ENCODE measurements at places on chromosomes 3 and 15. TPM values are rescaled to one million over a fixed set of nuclear protein-coding genes. Genes with fewer than 3 reads are reported as not detected.

COL6A5 gene
- 0.05 TPM for total RNA-seq

CSPG5 gene
- 1.2 TPM for total RNA-seq

TERC gene
- total RNA-seq = 0.86 TPM

DNA sequence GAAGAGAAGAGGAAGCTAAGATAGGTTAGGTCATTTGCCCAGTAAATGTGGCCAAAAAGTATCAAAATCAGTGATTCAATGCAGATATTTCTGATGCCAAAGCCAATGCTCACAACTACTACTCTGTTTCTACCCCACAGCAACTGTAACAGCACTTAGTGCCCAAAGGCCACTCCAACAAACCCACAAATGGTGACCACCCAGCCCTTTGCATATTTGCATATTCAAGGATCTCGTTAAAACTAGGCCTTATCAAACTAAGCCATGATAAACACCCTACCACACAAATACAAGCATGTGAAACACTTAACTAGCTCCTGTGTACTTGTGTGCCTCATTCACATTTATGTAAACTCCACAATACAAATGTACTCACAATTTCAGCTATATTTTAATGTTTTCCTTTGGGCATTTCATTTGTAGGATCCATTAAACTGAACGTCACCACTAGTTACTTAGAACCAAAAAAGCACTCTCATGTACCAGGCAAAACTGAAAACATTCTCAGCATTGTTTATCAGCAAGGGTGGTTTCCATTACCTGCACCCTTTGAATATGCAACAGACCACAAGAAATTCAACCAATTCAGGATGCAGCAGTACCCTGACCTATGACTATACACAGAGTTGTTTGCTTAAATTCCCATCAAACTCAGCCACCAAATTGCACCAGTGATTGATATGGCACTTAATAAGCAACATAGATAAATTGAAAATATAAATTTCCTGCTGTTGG lies 111.2 kb upstream of the STT3B start:
- H3K27ac ChIP-seq = no peak overlapping the region
- H3K4me3 ChIP-seq = no peak overlapping the region
- no peaks in the 10 kb centered on the region for H3K27me3 ChIP-seq
- no peaks in the 10 kb centered on the region for H3K4me1 ChIP-seq

DNA sequence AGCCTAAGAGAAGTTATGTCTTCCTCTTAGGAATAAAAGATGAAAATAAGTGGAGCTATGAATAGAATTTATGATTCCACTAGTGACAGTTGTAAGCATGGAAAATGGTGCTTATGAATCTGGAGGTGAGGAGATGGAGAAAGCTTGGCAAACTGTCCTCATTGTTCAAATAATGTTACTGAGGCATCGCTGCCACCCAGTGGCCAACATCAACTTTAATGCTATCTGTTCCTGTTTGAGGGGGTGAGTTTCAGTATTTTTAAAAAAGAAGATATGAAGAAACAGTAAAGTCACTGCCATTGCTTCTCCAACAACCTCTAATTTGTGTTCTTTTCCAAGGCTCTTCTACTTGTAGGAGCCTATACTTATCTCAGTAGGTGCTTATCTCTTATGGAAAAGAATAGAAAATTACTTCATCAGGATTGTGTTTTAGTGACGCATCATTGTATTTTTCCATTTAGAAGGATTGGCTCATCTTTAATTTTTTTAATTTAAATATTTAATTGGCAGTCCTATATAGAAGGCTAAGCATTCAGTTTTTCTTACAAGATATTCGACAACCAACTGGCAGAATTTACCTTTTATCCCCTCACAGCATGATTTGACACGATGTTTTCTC lies 260.4 kb upstream of the P2RY1 start:
- DNase-seq = peak; percentile 25
- no peaks in the 10 kb centered on the region for H3K36me3 ChIP-seq
- H3K27ac ChIP-seq = no peak overlapping the region
- H3K4me3 ChIP-seq = no peak overlapping the region

DNA sequence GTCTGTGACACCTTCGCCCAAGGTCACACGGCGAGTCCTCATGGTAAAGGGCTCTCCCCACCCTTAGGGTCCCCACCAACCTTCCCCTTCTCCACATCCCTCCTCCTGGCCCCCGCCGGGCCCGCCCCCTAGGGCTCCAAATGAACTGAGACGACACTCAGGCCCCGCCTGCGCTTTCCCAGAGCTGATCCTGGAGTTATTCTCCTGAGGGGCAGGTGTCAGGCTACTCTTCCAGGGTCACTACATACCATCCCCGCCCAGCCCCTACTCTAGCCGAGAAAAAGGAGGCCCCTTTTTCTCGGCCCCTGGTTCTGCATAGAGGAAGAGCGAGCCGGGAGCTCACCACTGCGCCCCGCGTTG lies 292 bp downstream of the USP4 start:
- H3K4me3 ChIP-seq = peak overlapping the region; percentile 81
- H3K36me3 ChIP-seq = peaks cover 5% of the 10 kb centered on the region
- no peaks in the 10 kb centered on the region for H3K27me3 ChIP-seq
- peaks cover 15% of the 10 kb centered on the region for H3K4me1 ChIP-seq
- no peak for DNase-seq

- H3K27me3 ChIP-seq = no peaks in the 10 kb centered on the region
- no peak overlapping the region for H3K4me3 ChIP-seq
- peaks cover 16% of the 10 kb centered on the region for H3K4me1 ChIP-seq
- H3K27ac ChIP-seq = no peak overlapping the region
- no peak for DNase-seq
Observed at GRCh38 chr3:10935028-10935427, 57.5 kb upstream of the SLC6A1 start.
